ENCODE measurements at places on chromosomes 1 and 21. TPM values are rescaled to one million over a fixed set of nuclear protein-coding genes. Genes with fewer than 3 reads are reported as not detected.

GRCh38 chr1:117014209-117014608, 12.6 kb downstream of the CD101 start:
- H3K36me3 ChIP-seq = no peaks in the 10 kb centered on the region
- H3K4me1 ChIP-seq = peaks cover 8% of the 10 kb centered on the region
- DNase-seq = no peak
- H3K27me3 ChIP-seq = no peaks in the 10 kb centered on the region

DNA sequence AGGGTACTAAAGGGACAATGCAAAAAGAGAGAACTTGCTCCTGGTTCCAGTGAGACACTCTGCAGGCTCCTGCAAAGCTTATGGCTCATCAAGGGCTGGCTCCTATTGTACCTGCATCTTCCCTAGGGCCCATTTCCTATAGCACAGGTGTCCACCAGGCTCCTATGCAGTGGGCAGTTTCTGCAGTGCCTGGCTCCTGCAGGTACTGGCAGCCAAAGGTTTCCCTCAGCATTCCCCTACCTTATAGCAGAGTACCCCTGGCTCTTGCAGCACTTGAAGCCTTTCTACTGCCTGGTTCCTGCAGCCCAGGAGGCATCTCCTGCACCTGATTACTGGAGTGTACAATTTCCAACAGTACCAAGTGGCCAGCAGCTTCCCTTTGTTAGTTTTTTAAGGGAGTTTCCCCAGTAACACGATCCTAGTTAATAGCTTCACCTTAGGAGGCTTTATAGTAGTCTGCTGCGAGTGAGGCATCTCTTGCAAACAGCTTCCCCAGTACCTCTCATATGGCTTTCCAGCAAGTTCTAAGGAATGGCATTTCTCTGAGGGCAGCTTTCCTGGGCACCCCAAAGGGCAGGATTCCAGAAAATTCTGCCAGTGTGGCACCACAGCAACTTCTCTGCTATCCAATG, 141.7 kb downstream of the DENND1B start:
- no peak overlapping the region for H3K4me3 ChIP-seq
- no peaks in the 10 kb centered on the region for H3K27me3 ChIP-seq
- peaks cover 11% of the 10 kb centered on the region for H3K4me1 ChIP-seq
- DNase-seq = no peak

DNA sequence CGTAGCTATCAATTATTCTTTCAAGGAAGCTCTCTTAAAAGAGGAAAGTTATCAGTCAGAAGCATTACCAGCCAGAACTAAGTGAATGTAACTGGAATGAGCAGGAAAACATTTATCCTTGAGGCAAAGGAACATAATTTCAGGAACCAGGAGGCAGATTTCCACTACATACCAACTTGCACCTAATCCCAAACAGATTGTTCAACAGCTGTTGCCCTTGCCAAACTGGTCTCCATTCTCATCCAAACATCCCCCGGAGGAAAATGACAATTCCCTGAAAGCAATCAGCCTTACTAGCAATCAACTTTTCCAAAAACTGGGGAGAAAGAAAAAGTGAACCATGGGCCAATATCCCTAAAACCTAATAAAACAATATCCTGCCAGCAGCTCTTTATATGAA, 35.0 kb downstream of the ENAH start:
- H3K4me1 ChIP-seq = no peaks in the 10 kb centered on the region
- H3K36me3 ChIP-seq = no peaks in the 10 kb centered on the region
- no peak overlapping the region for H3K27ac ChIP-seq
- no peak overlapping the region for H3K4me3 ChIP-seq
- no peaks in the 10 kb centered on the region for H3K27me3 ChIP-seq
- no peak for DNase-seq

Gene LAPTM5
- total RNA-seq = 6.3 TPM

Gene FCGR3A
- 5.2 TPM for total RNA-seq

DNA sequence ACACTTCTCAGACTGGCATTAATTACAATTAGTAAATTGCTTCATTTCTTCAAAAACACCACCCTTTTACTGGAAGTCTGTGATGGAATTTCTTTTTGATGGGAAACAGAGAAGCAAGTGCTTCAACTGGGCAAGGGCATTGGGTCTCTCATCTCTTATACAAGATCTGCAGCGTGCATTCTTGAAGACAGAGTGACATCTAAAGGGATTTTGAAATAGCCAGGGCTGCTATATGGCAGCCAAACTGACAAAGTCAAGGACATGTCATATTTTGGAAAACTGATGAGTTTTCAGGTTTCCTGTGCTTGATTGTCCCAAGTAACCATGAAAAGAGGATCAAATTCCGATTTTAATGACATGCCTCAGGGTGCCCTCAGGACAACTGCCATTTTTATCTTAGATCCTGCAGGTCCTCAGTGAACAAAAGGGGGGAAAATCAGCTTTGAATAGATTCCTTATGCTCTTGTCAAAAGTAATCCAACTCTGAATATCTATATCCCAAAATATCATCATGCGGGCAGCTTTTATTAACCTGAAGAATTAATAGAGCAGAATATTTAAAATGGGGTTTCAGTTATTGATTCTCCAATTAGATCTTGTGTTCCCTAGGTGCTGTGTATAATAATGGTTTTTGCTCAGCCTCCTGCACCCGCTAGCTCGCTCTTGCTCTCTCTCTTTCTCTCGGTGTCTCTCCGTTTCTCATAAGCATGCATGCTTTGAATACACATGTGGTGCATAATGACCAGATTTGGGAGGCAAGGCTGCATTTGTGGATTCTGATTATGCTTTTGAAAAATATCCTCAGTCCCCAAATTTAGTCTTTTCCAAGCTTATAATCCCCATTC, 221.8 kb downstream of the TTLL7 start:
- no peak for DNase-seq
- no peaks in the 10 kb centered on the region for H3K27me3 ChIP-seq
- H3K27ac ChIP-seq = no peak overlapping the region
- H3K4me3 ChIP-seq = no peak overlapping the region
- H3K4me1 ChIP-seq = no peaks in the 10 kb centered on the region

Gene DPYD
- total RNA-seq = 17.1 TPM

Gene OR2L13
- total RNA-seq = not detected

Gene NPHS2
- not detected for total RNA-seq

Gene SEMA4A
- total RNA-seq = 2.6 TPM

- H3K4me1 ChIP-seq = peaks cover 5% of the 10 kb centered on the region
- no peak overlapping the region for H3K4me3 ChIP-seq
- no peak overlapping the region for H3K27ac ChIP-seq
- H3K36me3 ChIP-seq = no peaks in the 10 kb centered on the region
- DNase-seq = peak; percentile 80
- no peaks in the 10 kb centered on the region for H3K27me3 ChIP-seq
These were observed 229.6 kb downstream of the HHAT start for GRCh38 chr1:210558302-210558701.

- H3K4me1 ChIP-seq = no peaks in the 10 kb centered on the region
- no peak overlapping the region for H3K27ac ChIP-seq
- no peaks in the 10 kb centered on the region for H3K27me3 ChIP-seq
- H3K36me3 ChIP-seq = no peaks in the 10 kb centered on the region
- H3K4me3 ChIP-seq = no peak overlapping the region
These were observed 29.2 kb downstream of the MAN1C1 start for GRCh38 chr1:25645637-25646400.

GRCh38 chr1:77831976-77832711, 52.7 kb downstream of the MIGA1 start:
- H3K4me1 ChIP-seq = peaks cover 36% of the 10 kb centered on the region
- no peak overlapping the region for H3K4me3 ChIP-seq
- DNase-seq = no peak
- no peaks in the 10 kb centered on the region for H3K36me3 ChIP-seq
- H3K27ac ChIP-seq = peak overlapping the region; percentile 22

GRCh38 chr1:78367700-78368099, 123.1 kb upstream of the PTGFR start:
- H3K4me3 ChIP-seq = no peak overlapping the region
- H3K27me3 ChIP-seq = no peaks in the 10 kb centered on the region
- no peaks in the 10 kb centered on the region for H3K36me3 ChIP-seq
- H3K4me1 ChIP-seq = no peaks in the 10 kb centered on the region
- no peak for DNase-seq

GRCh38 chr1:215612391-215612790, 45.3 kb downstream of the KCTD3 start:
- no peak for DNase-seq
- H3K27me3 ChIP-seq = no peaks in the 10 kb centered on the region
- H3K4me1 ChIP-seq = no peaks in the 10 kb centered on the region
- H3K27ac ChIP-seq = peak overlapping the region; percentile 32

Gene HLX
- 1.8 TPM for total RNA-seq

DNA sequence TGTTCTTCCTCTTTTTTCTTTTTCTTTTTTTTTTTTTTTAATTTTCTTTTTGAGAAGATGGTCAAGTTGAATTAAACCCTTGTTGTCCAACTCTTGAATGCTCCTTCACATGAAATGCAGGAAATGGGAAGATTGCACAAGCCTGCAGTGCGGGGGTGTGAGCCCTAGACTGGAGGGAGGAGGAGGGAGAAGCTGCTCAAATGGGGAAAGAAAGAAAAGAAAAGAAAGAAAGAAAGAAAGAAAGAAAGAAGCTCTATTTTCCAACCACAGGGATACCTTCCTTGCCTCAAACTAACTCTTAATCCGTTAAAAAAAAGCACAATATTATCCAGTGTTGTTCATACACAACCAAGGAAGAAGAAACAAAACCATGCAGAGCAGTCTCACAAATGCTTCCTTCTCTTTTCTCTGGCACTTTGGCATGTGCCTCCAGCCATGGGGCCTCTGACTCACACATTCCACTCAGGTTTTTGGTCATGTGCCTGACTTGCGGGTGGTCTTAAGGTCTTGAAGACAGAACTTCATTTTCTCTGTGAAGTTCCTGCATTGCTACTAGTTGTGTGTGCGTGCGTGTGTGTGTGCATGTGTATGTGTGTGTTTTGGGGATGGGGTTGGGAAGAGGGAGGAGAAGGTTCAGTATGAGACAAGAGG, 276.1 kb downstream of the RPS6KC1 start:
- no peaks in the 10 kb centered on the region for H3K4me1 ChIP-seq
- DNase-seq = peak; percentile 16
- no peak overlapping the region for H3K27ac ChIP-seq
- no peak overlapping the region for H3K4me3 ChIP-seq
- H3K36me3 ChIP-seq = no peaks in the 10 kb centered on the region

GRCh38 chr1:109474697-109475096, 8.4 kb downstream of the SYPL2 start:
- no peaks in the 10 kb centered on the region for H3K36me3 ChIP-seq
- H3K4me1 ChIP-seq = no peaks in the 10 kb centered on the region
- H3K27ac ChIP-seq = no peak overlapping the region

DNA sequence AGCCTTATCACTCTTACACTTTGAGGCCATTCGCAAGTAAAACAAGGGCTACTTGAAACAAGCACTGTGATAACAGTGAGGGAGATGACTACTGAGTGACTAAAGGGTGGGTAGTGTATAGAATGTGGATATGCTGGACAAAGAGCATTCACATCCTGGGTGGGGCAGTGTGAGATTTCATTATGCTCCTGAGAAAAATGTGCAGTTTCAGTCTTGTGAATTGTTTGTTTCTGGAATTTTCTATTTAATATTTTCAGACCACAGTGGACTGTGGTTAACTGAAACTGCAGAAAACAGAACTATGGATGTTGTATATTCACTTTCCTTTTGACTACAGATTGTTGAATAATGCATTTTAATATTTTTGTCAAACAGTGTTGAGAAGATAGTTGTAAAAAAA, 25.1 kb upstream of the B3GALT2 start:
- H3K36me3 ChIP-seq = no peaks in the 10 kb centered on the region
- no peak overlapping the region for H3K27ac ChIP-seq
- no peak for DNase-seq
- no peak overlapping the region for H3K4me3 ChIP-seq
- H3K27me3 ChIP-seq = no peaks in the 10 kb centered on the region
- no peaks in the 10 kb centered on the region for H3K4me1 ChIP-seq

DNA sequence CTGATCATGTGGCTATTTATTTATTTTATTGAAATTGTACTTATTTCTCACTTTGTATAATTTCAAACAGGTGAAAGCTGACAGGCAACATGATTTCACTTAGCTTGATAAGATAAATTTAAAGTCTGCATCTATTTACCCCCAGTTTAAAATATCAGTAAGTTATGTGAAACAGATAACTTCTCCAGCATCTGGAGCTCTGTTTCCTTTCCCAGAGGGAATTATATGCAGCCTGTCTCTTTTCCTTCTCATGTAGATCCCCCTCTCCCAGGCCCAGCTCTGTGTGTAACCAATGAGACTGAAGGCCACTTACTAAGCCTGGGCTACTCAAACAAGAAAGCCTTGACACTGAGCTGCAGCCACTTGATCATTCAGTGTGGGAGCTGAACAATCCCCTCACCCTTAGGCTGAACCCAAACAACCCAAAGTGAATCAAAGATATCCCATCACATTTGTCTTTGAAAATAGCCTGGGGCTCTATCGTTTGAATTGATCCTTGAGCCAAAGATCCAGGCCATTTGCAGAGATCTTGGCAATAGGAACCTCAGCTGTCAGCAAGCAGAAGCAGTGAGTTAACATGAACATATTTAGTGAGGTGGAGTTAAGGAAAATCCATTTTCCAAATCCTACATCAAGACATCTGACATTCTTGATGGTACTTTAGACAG, 383.9 kb downstream of the TGFB2 start:
- no peak for DNase-seq
- no peaks in the 10 kb centered on the region for H3K36me3 ChIP-seq
- no peak overlapping the region for H3K27ac ChIP-seq
- no peaks in the 10 kb centered on the region for H3K4me1 ChIP-seq
- H3K4me3 ChIP-seq = no peak overlapping the region

DNA sequence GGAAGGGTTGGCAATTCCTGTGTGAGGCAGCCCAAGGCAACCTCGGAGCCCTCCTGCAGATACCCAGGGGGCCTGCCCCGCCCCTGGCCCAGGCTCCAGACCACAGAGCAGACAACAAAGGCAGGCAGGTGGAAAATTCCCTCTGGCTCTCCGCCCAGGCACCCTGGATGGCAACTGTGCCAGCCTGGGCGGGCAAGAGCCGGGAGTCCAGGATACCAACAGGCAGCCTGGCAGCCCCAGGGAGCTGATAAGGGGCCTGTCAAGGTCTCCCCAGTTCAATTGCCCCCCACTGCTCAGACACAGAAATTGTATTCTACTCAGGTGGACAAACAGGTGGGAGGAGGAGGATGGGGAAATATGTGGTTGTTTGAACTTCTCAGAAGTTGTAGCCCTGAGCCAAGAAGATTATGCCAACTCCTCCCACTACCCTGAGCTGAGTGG, 15.4 kb upstream of the GPR37L1 start:
- no peaks in the 10 kb centered on the region for H3K36me3 ChIP-seq
- H3K4me3 ChIP-seq = no peak overlapping the region
- peak overlapping the region; percentile 99 for H3K27ac ChIP-seq
- peaks cover 63% of the 10 kb centered on the region for H3K4me1 ChIP-seq

GRCh38 chr1:162656266-162656665, 24.0 kb downstream of the DDR2 start:
- H3K4me3 ChIP-seq = no peak overlapping the region
- H3K27ac ChIP-seq = no peak overlapping the region
- no peaks in the 10 kb centered on the region for H3K4me1 ChIP-seq
- DNase-seq = no peak
- no peaks in the 10 kb centered on the region for H3K36me3 ChIP-seq

- DNase-seq = no peak
- H3K27me3 ChIP-seq = no peaks in the 10 kb centered on the region
- H3K4me3 ChIP-seq = no peak overlapping the region
- H3K36me3 ChIP-seq = no peaks in the 10 kb centered on the region
- H3K27ac ChIP-seq = no peak overlapping the region
These were observed 202.0 kb downstream of the NFIA start for GRCh38 chr1:61284248-61284854.

- no peaks in the 10 kb centered on the region for H3K27me3 ChIP-seq
- DNase-seq = no peak
- no peaks in the 10 kb centered on the region for H3K4me1 ChIP-seq
- no peak overlapping the region for H3K4me3 ChIP-seq
- H3K27ac ChIP-seq = no peak overlapping the region
These were observed 498.7 kb upstream of the NFIA start for GRCh38 chr1:60583696-60584095.

- no peak overlapping the region for H3K4me3 ChIP-seq
- DNase-seq = no peak
- H3K27me3 ChIP-seq = no peaks in the 10 kb centered on the region
- no peaks in the 10 kb centered on the region for H3K36me3 ChIP-seq
These were observed 663.6 kb upstream of the PLXNA2 start for GRCh38 chr1:208907790-208908189.

Data from body of pancreas (tissue), 4 donors.